RWPE1 (cell line): ENCODE measurements at places on chromosomes 3 and 15.

DNA sequence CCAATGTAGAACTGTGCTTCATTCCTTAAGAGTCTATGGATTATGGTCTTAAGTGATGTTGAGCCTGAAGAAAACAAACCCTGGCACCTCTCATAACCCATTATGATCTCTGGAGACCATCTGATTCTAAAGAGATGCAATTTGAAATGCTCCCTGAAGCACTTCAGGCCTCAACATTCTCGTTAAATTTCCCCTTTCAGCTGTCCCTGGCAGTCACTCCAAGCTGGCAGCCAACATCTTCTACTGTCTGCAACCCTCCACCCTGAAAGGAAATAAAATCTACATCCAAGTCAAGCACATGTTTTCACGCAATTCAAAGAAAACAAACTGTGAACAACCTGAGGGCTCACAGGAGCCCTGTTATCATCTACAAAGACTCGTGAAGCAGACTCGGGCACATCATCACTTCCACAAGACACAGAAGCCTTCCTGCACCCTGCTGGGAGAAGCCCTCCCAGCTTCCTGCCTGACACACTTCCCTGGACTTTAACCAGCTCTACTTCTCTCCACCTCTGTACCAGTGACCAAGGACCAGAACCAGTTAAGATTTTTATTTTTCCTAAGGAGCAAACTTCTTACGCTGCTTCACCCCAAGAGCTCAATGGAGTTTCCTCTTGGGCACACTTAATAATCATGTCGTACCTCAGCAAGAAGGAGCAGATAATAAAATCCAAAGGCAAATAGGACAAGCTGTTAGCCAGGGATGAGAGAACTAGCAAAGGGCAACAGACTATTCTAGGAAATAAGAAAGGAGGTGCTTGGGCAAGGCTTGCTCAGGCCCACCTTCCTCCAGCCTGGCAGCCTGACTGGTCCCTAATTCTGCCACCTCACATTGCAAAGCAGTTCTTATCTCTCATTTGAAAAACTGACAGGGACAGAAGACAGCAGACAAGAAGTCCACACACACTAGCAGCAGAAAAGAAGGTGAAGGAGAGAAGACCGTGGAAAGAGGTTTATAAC, 67.1 kb downstream of the MAGI1 start:
- no peak for DNase-seq

GRCh38 chr15:47754312-47754711, 37.0 kb downstream of the SEMA6D start:
- no peak for DNase-seq

- no peak for DNase-seq
Observed at GRCh38 chr3:171768281-171768900, 41.9 kb downstream of the PLD1 start.

GRCh38 chr3:165193366-165194254, 2.6 kb downstream of the SLITRK3 start:
- DNase-seq = no peak

GRCh38 chr15:88902221-88902835, 7.0 kb upstream of the HAPLN3 start:
- DNase-seq = no peak

GRCh38 chr3:19877656-19878055, 56.4 kb downstream of the EFHB start:
- no peak for DNase-seq

GRCh38 chr15:96332637-96333121, 2.2 kb downstream of the NR2F2 start:
- no peak for DNase-seq

GRCh38 chr3:32399030-32399620, 7.5 kb downstream of the CMTM7 start:
- DNase-seq = no peak

DNA sequence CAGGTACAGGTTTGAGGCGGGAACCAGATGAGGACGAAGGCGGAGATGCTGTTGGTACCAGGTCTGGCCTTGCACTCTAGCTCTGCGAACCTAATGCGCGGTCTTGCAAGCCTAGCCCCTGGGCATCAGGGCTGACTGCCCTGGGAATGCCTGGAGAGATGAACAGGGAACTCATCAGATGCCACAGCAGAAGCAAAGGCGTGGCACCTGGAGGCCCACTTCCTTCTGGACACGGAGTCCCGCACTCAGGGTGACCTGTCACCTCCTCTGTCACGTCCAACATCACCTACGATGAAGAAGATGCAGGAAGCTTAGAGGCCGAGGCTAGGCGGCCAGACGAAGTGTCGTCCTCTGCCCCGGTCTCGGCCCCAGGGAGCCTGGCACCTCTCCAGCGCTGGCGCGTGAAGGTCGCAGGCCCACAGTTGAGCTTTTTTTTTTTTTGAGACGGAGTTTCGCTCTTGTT, 9.4 kb downstream of the RPLP1 start:
- DNase-seq = no peak

- no peak for DNase-seq
Observed at GRCh38 chr3:100103558-100104441, 10.5 kb downstream of the FILIP1L start.

- no peak for DNase-seq
Observed at GRCh38 chr3:189530822-189531221, 100.4 kb upstream of the TP63 start.

- DNase-seq = no peak
Observed at GRCh38 chr3:42347928-42348327, 62.5 kb downstream of the LYZL4 start.

- no peak for DNase-seq
Observed at GRCh38 chr3:191426311-191426710, 34.7 kb upstream of the PYDC2 start.

GRCh38 chr3:50324351-50325112, 2.0 kb upstream of the HYAL2 start:
- peak; percentile 49 for DNase-seq

DNA sequence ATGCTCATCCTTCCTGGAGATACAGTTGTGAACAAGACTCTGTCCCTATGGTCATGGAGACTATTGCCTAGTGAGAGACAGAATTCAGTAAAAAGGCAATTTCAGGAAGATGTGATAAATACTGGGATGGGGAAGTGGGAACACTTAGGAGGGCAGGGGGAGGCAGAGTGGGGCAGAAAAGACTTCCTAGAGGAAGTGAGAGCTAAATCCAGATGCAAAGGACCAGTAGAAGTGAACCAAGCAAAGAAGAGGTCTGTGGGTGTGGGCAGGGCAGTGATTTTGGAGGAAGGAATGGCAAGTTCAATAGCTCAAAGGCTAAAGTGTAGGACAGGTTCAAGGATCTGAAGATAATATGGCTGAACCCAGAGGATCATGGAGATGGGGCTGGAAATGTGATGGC, 68.9 kb downstream of the CD200R1L start:
- DNase-seq = no peak

- DNase-seq = no peak
Observed at GRCh38 chr15:22995795-22996194, 15.6 kb upstream of the CYFIP1 start.

GRCh38 chr3:56137415-56137814, 330.9 kb downstream of the ERC2 start:
- DNase-seq = no peak

- no peak for DNase-seq
Observed at GRCh38 chr3:27680517-27681246, 41.4 kb downstream of the EOMES start.

- DNase-seq = no peak
Observed at GRCh38 chr15:66850996-66851310, 148.9 kb downstream of the SMAD6 start.

DNA sequence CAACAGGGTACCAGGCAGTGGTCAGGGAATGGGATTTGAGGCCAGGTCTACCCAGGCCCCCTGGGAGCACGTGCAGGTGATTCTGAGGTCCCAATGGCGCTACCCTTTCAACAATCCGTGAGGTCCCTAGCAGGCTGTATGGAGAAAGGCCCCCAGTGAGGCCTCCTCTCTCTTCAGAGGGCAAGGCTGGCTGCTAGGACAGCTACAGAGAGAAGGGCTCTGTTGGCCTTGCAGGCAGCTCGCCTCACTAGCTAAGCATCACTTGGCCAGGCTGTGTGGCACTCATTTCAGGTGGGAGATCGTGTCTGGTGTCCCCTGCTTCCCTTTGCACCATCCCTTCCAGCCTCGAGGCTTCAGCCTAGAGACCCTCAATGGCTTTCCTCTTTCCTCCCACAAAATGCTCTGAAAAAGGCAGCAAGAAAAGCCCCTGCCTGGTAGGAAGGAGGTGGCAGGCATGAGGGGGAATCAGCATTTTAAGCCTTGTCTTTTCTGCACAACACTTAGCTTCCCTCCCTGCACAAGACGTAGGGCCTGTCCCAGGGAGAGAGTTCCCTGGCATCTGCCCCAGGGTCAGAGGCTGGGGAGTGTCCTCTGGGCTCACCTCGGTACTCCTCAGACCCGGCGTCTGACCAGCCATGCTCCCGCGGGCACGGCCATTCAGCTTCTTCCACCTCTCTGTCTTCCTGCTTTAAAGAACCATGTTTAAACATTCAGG, 111.8 kb downstream of the ASB7 start:
- DNase-seq = no peak

DNA sequence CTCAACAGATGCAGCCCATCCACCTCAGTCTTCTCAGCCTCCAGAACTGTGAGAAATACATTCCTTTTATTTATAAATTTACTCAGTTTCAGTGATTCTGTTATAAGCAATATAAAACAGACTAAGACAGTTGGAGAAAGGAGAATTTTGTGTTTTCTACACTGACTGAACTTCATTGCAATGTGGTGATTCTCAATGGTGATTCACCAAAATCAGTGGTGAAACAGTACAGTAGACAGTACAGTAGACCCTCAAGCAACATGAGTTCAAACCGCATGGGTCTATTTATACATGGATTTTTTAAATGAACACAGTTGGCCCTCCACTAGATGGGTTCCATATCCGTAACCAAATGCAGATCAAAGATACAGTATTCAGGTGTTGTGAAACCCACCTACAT, 403.1 kb upstream of the TGFBR2 start:
- DNase-seq = no peak

GRCh38 chr15:59338414-59338813, 34.3 kb downstream of the MYO1E start:
- no peak for DNase-seq

- no peak for DNase-seq
Observed at GRCh38 chr3:125232401-125232800, 19.9 kb upstream of the SLC12A8 start.

DNA sequence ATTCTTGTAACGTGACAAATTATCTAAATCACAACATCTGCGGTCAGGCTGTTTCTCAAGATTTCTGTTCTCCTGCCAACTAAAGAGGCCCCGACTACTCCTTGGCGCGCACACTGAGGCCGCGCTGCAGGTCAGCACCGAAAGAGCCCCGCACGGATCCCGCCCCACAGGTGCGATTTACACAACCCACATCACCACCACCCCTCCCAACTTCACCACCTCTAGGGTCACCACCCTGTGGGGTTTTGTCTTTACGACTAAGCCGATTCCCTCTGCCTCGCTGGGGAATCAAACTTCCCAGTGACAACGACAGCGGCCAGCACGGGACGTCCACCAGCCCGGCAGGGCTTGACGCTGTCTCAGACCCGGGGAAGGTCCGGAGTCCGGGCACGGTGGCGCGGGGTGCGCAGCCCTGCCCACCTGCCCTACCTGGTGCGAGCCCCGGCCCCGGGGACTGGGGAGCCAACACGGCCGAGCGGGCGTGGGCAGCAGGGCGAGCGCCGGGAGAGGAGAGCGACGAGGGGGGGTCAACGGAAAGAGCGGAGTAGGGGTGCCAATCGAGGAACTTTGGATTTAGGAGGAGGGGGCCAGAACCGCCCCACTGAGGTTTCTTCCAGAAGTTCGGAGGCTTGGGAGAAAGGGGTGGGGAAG, 764 bp downstream of the UACA start:
- DNase-seq = peak; percentile 58

DNA sequence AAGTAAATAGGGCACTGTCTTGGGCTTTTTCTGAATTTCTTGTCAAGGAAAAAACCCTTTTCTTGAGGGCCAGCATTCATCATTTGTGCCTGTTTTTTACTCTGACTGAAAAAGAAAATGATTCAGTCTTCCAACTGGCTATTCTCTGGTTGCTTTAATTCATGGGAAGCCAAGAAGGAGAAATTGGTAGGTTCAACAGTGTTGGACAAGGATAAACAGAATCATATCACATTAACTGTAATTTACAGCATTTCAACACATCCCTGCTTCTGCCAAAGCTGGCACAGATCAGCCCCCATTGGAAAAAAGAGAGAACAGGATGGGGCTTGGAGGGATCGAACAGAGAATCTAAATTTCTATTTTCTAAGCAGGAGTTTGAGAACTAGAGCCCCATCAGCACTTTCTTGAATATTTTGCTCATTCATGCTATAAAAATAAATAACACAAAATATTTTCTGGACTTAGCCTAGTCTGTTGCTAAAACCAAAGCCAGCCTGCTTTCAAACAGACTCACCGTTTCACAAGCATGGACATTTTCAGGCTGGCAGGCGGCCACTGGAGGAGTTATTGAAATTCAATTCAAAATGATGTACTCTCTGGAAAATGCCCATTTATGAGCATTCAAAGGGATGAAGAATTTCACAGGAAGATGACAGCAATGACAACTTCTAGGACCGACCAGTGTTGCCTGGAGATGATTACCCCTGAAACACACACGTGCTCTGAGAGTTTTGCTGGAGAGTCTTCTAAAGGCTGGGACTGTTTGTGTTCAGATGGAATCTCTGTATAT, 181.2 kb downstream of the WNT5A start:
- no peak for DNase-seq

DNA sequence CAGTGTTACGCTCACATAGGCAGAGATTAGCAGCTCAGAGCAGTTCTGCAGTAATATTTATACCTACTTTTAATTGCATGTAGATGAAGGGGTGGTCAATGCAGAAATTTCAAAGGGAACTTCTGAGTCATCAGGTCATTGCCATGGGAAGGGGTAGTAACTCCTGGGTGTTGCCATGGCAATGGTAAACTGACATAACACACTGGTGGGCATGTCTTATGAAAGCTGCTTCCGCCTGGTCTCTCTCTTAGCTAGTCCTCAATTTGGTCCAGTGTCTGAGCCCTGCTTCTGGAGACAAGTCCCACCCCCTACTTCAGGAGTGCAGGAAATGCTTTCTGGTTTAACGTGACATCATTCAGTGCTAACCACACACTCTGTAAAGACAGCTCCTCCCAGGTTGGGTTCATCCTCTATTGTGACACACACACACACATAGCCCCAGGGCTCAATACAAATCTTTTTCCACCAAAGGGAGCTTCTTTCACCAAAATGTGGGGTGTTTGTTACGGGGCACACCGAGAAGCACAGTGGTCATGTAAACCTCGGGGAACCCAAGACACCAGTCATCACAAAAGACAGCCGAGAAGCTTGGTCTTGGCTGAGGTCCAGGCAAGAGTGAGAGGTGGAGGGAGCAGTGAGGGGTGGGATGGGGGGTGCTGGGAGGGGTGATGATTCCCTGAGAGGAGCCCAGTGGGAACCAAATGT, 74.5 kb downstream of the TLE3 start:
- DNase-seq = peak; percentile 90

DNA sequence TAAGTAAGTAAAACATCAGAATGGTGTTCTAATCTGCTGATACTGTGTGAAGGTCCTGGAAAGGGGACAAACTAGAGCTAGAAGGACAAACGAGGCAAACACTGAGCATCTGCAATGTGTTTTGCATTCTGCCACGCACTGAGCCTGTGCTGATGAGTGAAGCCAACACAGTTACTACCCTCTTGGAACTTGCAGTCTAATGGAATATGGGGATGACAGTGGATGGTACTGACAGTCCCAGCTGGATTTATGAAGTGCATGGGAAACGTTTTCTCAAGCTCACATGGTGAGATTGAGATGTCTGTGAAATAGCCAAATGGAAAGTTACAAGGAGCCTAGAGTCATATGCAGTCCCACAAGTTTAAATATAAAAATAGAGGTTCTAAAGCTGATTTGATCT, 86.6 kb downstream of the FOXB1 start:
- DNase-seq = peak; percentile 16
